ENCODE measurements at places on chromosomes 4 and X. TPM values are rescaled to one million over a fixed set of nuclear protein-coding genes. Genes with fewer than 3 reads are reported as not detected.

Gene ADAMTS3
- 2.3 TPM for total RNA-seq

Gene ASMTL
- 16.5 TPM for total RNA-seq

Gene FAM50A
- total RNA-seq: 83.4 TPM

Gene HSFX3
- total RNA-seq: not detected

All from endothelial cell of coronary artery (primary cell).